ENCODE measurements at places on chromosomes 2 and 18.

DNA sequence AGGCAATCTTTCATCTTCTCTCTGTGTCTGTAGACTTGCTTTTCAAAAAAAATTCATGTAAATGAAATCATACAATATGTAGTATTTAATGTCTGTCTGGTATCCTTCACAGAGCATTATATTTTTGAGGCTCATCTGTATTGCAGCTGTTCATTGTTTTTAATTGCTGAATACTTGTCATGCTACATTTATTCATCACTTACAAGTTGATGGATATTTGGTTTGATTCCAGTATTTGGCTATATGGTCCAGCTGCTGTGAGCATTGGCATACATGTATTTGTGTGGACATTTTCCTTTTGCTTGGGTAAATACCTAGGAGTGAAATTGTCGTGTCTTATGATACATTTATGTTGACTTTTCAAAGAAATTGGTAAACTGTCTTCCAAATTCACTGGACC lies 441.4 kb downstream of the DCDC2C start:
- no peak for DNase-seq

DNA sequence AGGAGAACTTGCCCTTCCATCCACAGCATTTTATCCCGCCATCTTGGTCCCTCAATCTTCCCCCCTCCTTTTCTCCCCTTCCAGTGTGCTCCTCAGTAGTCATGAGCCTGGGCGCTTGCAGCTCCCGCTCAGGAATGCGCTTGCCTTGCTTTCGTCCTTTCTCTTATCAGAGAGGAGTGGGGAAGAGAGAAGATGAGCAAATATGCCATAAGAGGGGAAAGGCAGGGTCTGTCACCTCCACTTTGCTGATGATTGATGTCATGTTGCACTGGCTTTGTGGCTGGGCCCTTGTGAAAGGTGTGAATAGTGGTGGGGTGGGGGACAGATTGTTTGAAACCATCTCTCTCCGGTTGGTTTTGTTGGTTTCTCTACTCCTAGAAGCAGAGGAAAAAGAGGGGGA lies 569.3 kb downstream of the TNS1 start:
- no peak for DNase-seq

DNA sequence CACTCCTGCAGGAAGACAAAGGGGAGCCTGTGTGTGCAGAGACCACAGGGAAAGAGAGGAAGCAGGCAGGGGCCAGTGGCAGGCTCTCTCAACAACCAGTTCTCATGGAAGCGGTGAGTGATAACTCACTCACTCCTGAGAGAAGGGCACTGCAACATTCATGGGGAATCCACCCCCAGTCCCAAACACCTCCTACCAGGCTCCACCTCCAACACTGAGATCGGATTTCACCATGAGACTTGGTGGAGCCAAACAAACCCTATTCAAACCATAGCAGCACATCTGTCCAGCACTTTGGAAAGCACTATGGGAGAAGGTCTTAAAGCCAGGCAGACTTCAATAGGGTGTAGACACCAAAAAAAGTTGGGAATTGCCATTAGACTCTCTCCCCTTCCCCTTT lies 345.7 kb upstream of the SPRED2 start:
- no peak for DNase-seq

DNA sequence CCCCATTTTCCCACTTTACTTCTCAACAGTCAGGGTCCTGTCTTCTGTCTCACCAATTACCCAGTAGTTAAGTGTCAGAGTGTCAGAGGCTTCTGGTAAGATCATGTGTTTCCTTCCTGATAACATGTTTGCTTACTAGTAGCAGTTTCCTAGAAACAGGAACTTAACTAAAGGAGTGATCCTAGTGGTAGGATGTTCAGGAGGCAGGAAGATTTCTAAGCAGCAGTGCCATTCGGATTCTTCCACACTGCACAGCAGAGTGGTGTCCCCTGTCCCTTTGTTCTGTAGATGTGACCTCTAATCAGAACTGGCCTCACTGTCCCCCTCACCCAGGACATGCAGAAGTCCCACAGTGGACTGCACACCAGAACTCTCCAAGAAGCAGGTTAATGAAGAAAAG lies 221.8 kb upstream of the OSR1 start:
- no peak for DNase-seq
